ENCODE measurements at places on chromosomes 2 and 18. TPM values are rescaled to one million over a fixed set of nuclear protein-coding genes. Genes with fewer than 3 reads are reported as not detected.

- H3K36me3 ChIP-seq = peaks cover 5% of the 10 kb centered on the region
- H3K27me3 ChIP-seq = no peaks in the 10 kb centered on the region
- no peaks in the 10 kb centered on the region for H3K4me1 ChIP-seq
- no peak overlapping the region for H3K4me3 ChIP-seq
- no peak overlapping the region for H3K27ac ChIP-seq
- no peak for DNase-seq
Measured at GRCh38 chr18:79453816-79454735, 58.3 kb downstream of the NFATC1 start.

The PARD6G gene
- total RNA-seq = 0.11 TPM

DNA sequence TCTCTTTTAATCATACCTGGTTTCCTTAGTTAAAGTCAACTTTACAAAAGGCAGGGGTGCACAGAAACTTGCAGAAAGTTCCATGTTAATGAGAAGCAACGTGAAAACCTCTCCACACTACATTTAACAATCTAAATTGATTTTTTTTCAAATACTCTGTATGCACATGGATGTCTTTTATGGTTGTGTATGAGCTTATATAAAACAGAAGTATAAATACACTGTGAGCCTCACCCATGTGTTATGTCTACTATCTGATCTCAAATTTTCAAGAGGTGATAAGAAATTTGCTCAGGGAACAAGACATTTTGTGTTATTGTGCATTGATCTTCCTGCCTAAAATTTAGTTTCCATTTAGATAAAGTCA lies 617.6 kb downstream of the ADCYAP1 start:
- no peak overlapping the region for H3K4me3 ChIP-seq
- no peaks in the 10 kb centered on the region for H3K36me3 ChIP-seq
- no peak overlapping the region for H3K27ac ChIP-seq
- H3K27me3 ChIP-seq = no peaks in the 10 kb centered on the region
- no peaks in the 10 kb centered on the region for H3K4me1 ChIP-seq
- no peak for DNase-seq

DNA sequence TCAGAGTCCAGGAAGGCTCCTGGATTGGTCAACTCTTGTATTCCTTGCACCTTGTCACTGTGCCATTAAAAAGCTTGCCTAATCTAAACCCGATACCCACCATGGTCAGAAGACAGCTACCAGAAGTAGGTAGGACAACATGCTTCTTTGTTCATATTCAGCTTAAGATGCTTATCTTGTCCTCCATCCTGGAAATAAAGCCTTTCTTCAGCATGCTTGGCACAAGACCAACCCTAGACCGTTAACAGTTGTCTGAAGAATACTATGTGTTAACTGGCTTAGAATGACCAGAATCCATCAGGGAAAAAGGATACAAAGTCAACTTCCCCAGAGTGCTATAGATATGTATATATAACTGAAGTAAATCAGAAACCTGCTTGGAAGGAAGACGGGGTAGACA lies 193.9 kb downstream of the ZRANB3 start:
- no peak overlapping the region for H3K4me3 ChIP-seq
- H3K27ac ChIP-seq = no peak overlapping the region
- no peak for DNase-seq
- H3K36me3 ChIP-seq = no peaks in the 10 kb centered on the region
- H3K4me1 ChIP-seq = no peaks in the 10 kb centered on the region
- no peaks in the 10 kb centered on the region for H3K27me3 ChIP-seq

DNA sequence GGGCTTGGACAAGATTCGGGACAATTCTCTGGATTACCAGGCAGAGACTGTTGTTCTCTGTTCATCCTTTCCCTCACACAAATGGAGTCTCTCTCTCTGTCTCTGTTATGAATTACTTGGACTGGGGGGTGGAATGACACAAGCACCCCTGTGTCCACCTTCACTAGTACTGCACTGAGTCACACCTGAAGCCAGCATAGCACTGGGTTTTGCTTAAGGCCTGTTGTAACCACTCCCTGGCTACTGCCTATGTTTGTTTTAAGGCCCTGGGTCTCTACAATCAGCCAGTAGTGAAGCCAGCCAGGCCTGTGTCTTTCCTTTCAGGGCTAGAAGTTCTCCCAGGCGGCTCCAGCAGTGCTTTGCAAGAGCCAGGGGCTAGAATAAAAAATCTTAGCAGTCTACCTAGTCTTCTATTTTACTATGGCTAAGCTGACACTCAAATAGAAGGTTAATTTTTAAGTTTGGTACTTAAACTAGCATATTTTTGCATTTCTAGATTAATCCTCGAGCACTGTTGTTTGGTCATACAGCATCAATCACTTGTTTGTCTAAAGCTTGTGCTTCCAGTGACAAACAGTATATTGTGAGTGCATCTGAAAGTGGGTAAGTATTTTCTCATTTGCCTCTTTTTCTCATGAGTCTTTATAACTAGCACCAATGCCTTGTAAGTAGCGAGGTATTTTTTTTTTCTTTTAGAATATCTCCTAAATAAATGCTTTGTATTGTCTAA lies 27.8 kb downstream of the WDR7 start:
- H3K27ac ChIP-seq = no peak overlapping the region
- H3K4me3 ChIP-seq = no peak overlapping the region

DNA sequence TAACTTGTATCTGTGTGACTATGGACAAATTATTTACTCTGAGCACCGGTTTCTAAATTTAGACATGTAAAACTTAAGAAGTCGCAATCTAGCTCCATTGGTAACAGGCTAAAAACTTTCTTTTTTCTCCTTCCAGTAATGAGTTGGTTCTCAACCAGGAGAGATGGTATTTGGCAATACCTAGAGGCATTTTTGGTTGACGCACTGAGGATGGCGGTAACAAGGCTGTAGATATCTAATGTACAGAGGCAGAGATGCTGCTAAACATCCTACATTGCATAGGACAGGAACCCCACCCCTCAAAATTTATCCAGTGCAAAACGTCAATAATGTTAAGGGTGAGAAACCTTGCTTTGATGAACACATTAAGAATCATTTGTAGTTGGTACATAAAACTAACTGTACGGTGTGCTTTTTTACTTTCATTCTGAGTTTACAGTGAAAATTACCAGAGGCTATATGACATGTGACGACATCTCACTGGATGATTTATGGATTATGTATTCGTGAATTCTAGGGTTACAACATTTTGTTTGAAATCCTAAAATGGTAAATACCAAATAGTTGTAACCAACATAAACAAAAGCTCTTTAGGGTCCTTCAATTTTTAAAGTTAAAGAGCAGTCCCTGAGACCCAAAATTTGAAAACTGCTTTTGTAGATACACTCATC lies 91.3 kb downstream of the TLK1 start:
- no peak for DNase-seq
- no peaks in the 10 kb centered on the region for H3K36me3 ChIP-seq
- no peaks in the 10 kb centered on the region for H3K4me1 ChIP-seq
- no peaks in the 10 kb centered on the region for H3K27me3 ChIP-seq
- no peak overlapping the region for H3K27ac ChIP-seq

The FKBP1B gene
- not detected for total RNA-seq

- H3K36me3 ChIP-seq = no peaks in the 10 kb centered on the region
- DNase-seq = no peak
Measured at GRCh38 chr2:1915746-1916145, 171.4 kb upstream of the PXDN start.

The NYAP2 gene
- total RNA-seq = not detected

GRCh38 chr2:88608184-88608583 lies 19.1 kb downstream of the EIF2AK3 start:
- H3K27ac ChIP-seq = no peak overlapping the region
- no peaks in the 10 kb centered on the region for H3K36me3 ChIP-seq
- H3K4me3 ChIP-seq = no peak overlapping the region
- no peaks in the 10 kb centered on the region for H3K4me1 ChIP-seq
- DNase-seq = no peak
- no peaks in the 10 kb centered on the region for H3K27me3 ChIP-seq

GRCh38 chr2:208311321-208311720 lies 45.3 kb downstream of the PIKFYVE start:
- H3K4me3 ChIP-seq = no peak overlapping the region
- H3K27me3 ChIP-seq = no peaks in the 10 kb centered on the region
- H3K36me3 ChIP-seq = peaks cover 5% of the 10 kb centered on the region
- no peaks in the 10 kb centered on the region for H3K4me1 ChIP-seq
- no peak overlapping the region for H3K27ac ChIP-seq
- DNase-seq = no peak

- H3K27me3 ChIP-seq = no peaks in the 10 kb centered on the region
- no peaks in the 10 kb centered on the region for H3K36me3 ChIP-seq
- DNase-seq = no peak
- no peaks in the 10 kb centered on the region for H3K4me1 ChIP-seq
- H3K4me3 ChIP-seq = no peak overlapping the region
Measured at GRCh38 chr2:236775511-236775910, 205.9 kb downstream of the ACKR3 start.

DNA sequence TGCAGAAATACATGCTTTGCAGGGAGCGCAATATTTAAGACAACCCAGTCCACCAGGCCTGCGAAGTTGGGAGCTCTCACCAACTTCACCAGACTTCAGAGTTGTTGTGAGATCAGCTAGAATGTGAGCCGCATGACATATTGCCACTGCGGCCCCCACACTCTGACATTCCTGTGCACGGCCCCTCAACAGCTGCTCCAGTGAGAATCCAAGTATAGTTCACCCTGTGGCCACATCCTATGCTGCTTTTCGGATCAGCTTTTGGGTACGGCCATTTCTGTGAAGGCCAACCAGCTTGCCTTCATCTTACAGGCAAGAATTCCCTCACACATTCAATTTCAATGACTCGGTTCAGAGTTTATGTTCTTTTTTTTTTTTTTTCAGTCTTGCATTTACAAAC lies 177.8 kb downstream of the SOX11 start:
- H3K27me3 ChIP-seq = no peaks in the 10 kb centered on the region
- DNase-seq = no peak
- no peak overlapping the region for H3K4me3 ChIP-seq
- H3K4me1 ChIP-seq = no peaks in the 10 kb centered on the region
- H3K36me3 ChIP-seq = no peaks in the 10 kb centered on the region

GRCh38 chr2:55875434-55876135 lies 48.0 kb downstream of the EFEMP1 start:
- no peaks in the 10 kb centered on the region for H3K36me3 ChIP-seq
- no peak overlapping the region for H3K27ac ChIP-seq
- H3K4me1 ChIP-seq = no peaks in the 10 kb centered on the region
- no peaks in the 10 kb centered on the region for H3K27me3 ChIP-seq
- no peak overlapping the region for H3K4me3 ChIP-seq

The SMYD1 gene
- not detected for total RNA-seq

GRCh38 chr2:196406-196805 lies 67.4 kb downstream of the SH3YL1 start:
- no peaks in the 10 kb centered on the region for H3K36me3 ChIP-seq
- no peak overlapping the region for H3K27ac ChIP-seq
- no peaks in the 10 kb centered on the region for H3K27me3 ChIP-seq
- no peak overlapping the region for H3K4me3 ChIP-seq
- H3K4me1 ChIP-seq = peaks cover 15% of the 10 kb centered on the region

- DNase-seq = peak; percentile 25
- no peaks in the 10 kb centered on the region for H3K27me3 ChIP-seq
- no peaks in the 10 kb centered on the region for H3K36me3 ChIP-seq
- peak overlapping the region; percentile 96 for H3K27ac ChIP-seq
- peak overlapping the region; percentile 86 for H3K4me3 ChIP-seq
Measured at GRCh38 chr2:96264656-96265348, 995 bp downstream of the TMEM127 start.

Measured in naive thymus-derived CD4-positive, alpha-beta T cell (primary cell).